ENCODE measurements at places on chromosomes 2 and 18.
A peak's percentile ranks its signal among the peaks of the same experiment; 100 is the strongest.

DNA sequence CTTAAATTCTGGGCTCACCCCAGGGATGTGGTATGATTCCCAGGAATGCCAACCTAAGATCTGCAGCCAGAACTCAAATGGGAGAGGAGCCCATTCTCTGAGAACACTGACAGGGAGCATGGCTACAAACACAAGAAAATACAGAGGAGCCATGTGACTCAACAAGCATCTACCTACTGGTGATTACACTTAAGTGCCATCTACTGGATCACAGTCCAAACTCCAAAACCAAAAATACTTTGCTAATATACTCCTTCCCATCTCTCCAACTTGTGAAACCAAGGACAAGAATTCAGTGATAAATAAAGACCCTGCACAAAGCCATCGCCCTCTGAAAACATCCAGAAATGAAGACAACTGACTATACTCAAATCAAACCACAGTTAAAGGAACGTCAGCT lies 116.9 kb downstream of the NR4A2 start:
- no peak for DNase-seq

DNA sequence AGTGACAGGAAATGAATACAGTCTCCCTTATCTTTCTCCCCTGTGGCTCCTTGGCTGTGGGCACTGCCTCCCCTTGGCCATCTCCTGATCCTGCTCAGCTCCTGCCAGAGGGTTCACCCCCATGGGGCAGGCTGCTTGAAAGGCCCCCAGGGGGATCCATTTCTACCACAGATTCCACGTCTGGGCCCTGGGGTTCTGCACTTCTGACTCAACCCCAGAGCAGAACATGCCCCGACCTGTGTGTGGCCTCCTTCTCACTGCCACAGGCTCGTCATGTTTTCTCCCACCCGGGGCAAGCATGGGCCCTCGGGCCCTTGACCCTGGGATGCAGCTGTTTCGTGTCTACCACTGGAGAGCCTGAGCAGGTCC lies 122.2 kb downstream of the ACKR3 start:
- no peak for DNase-seq

GRCh38 chr2:218482651-218483050 lies 63.7 kb downstream of the VIL1 start:
- DNase-seq = no peak

GRCh38 chr18:44090453-44090852 lies 590.2 kb upstream of the SETBP1 start:
- no peak for DNase-seq

- DNase-seq = no peak
These were observed 294.5 kb downstream of the ZNF407 start for GRCh38 chr18:74892066-74892627.

GRCh38 chr18:45100321-45101105 lies 419.8 kb downstream of the SETBP1 start:
- DNase-seq = no peak

GRCh38 chr2:196967116-196967515 lies 40.6 kb upstream of the PGAP1 start:
- DNase-seq = peak; percentile 5

DNA sequence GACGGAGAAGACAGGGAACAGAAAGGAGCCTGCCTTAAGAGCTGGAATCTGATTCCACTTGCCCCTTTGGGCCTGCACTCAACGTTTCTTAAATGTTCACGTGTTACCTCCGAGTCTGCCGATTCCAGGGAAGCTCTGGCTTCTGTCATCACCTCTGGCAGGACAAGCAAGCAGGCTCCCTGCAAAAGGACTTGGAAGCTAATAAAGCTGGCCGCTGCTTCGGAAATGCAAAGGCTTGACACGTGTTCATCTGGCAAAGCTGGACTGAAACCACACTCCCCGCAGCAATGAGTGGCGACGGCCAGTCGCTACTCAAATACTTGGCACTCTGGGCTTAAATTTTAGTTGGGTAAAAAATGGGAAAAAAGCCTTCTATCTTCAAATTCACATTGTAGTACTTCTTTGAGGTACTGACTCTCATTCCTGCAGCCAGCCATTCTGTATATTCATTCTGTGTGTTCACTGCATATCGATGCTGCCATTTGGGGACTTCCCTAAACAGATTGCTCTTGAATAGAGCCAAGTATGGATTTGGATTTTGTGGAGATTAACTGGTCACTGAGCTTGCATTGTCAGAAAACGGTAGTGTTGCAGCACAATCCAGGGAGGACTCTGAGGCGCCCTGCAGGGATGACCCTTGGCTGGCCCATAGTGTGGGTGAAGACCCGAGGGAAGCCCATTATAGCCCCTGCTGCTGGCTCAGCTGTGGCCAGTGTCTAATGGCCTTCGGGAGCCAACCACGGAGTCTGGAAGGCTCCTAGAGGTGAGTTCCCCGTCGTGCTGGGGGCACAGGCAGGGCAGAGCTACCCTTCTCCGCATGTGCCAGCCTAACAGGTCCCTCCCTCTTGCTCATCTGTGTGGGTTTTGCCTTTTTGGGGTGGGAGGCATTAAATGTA lies 231.5 kb downstream of the PRKCE start:
- peak; percentile 42 for DNase-seq

- DNase-seq = no peak
These were observed 545.5 kb downstream of the CBLN2 start for GRCh38 chr18:71998547-71999097.
